ENCODE measurements at places on chromosomes 13 and 19.

DNA sequence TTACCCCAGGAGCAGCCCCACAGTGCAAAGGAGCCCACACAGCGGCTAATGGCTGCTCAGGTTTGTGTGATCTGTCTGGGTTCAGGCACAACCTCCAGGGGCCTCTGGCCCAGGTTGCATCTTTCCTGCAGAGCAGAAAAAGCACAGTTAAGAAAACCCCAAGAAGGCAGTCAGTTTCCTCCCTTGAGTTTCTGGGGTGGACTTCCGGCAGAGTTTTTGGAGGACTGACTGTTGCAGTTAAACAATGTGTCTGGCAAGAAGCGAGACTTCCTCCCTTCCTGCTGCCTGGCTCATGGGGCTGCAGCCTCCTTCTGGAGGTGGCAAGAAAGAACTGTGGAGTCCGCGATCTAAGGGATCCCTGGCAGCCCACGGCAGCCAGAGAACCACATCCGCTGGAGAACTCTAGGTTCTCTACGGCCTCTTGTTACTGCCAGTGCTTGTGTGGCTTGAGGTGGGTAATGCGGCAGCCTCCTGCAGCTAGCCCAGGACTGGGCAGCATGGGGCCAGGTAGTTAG is 114.4 kb downstream of the ZDHHC20 start:
- DNase-seq, result no peak

- peak; percentile 65 for DNase-seq
Observed at GRCh38 chr13:21435687-21436151, 23.4 kb downstream of the ZDHHC20 start.

GRCh38 chr13:40666933-40667621 is 636 bp upstream of the FOXO1 start:
- DNase-seq, result peak; percentile 36

DNA sequence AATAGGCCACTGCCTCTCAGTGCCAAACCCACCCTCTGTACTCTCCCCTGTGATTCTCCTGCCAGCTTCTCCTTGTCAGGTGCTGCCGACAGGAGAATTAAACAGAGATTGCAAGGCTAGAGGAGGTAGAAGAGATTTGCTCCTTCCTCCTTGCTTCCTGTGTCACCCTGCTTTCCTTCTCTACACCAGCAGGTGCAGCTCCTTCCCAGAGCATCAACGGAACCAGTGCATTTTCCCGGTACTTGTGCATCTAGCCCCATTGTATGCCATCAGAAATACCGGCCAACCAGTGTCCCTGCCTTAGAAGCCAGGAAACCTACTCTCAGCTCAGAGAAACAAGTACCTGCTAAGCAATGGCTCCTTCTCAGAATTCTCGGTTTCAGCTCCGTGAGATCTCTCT is 253.2 kb downstream of the SUCLA2 start:
- DNase-seq, result no peak

- DNase-seq, result no peak
Observed at GRCh38 chr19:16077984-16078758, 1.9 kb downstream of the TPM4 start.

- peak; percentile 94 for DNase-seq
Observed at GRCh38 chr19:17260842-17261325, 3.7 kb downstream of the USHBP1 start.

- no peak for DNase-seq
Observed at GRCh38 chr19:41537789-41538188, 38.2 kb upstream of the CEACAM21 start.

DNA sequence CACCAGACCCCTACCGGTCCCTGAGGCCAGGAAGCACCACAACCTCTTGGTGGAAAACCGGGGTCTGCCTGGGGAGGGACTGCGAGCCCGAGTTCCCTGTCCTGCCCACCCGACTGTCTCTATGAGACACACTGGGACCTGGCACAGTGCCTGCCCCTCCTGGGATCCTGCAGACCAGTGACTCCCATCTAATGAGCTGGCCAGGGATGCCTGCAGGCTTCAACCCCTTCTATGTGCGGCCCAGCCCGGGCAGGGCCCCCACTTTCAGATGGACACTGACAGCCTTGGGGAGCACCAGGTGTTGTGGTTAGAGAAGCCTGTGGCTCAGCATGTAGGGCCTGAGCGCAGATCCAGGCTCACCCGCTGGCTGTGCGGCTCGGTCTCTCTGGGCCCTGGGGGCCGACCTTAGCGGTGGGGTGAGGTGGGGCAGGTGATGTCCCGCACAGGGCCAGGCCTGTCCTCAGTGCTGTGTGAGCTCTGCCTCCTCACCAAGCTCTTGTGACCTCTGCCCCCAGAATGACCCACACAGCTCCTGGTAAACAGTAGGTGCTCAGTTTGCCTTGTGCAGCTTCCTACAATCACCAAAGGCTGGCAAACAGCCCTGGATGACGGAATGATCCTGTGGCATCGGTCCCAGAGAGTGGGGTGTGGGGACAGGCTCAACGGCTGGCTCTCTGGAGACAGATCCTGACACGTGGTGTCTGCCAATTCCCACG is 17.9 kb upstream of the CACTIN start:
- DNase-seq, result no peak

- peak; percentile 68 for DNase-seq
Observed at GRCh38 chr13:48492470-48493065, 40.3 kb downstream of the RCBTB2 start.

DNA sequence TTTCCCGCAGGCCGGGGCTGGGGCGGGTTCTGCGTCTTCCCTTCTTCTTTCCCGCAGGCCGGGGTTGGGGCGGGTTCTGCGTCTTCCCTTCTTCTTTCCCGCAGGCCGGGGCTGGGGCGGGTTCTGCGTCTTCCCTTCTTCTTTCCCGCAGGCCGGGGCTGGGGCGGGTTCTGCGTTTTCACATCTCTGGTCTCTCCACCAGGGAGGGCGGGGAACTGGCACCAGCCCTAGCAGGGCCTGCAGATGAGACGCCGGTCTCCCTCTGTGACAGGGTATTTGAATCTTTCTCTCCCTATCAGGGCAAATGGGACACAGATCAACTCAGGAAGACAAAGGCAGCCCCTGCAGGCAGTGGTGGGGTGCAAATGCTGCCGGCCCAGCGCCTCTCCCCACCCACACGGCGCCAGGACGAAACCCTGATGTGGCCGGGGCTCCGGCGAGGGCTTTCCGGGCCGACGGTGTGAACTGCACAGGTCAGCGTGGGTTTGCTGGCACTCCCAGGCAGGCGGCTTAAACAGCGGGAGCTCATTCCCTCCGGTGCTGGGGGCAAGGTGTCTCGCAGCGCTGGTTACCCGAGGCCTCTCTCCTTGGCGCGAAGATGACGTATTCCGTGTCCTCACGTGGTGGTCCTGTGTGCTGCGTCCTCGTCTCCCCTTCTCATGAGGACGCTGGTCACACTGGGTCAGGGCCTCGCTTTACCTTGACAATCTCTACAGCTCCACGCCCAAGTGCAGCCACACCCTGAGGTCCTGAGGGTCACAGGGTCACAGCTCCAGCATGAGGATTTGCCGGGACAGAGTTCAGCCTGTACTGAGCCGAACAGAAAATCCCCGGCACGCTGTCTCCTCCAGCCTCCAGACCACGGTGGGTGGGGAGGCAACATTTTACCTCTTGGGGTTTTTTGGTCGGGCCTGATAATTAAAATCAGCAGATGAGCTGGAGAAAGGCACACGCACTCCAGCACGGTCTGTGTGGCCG is 717 bp upstream of the C13orf46 start:
- DNase-seq, result no peak

DNA sequence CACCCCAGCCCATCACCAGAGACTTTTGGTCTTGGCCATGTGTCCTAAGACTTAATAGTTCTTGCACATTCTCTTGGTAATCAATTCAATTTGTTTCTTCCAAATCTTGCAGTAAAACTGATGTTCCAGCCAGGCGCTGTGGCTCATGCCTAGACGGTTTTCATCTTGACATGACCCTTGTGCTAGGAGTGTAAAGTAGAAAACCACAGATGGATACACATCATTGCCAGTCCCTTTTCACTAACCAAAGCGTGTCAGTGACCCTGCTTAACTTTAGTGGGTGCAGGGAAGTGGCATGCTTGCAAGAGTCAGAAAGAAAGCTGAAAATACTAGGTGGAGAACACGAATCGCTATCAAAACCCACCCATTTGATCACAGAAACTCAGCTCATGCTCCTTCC is 18.0 kb upstream of the CD70 start:
- peak; percentile 35 for DNase-seq

GRCh38 chr19:51018745-51019543 is 565 bp downstream of the KLK10 start:
- no peak for DNase-seq

- no peak for DNase-seq
Observed at GRCh38 chr13:26688286-26688685, 72.3 kb downstream of the GPR12 start.

DNA sequence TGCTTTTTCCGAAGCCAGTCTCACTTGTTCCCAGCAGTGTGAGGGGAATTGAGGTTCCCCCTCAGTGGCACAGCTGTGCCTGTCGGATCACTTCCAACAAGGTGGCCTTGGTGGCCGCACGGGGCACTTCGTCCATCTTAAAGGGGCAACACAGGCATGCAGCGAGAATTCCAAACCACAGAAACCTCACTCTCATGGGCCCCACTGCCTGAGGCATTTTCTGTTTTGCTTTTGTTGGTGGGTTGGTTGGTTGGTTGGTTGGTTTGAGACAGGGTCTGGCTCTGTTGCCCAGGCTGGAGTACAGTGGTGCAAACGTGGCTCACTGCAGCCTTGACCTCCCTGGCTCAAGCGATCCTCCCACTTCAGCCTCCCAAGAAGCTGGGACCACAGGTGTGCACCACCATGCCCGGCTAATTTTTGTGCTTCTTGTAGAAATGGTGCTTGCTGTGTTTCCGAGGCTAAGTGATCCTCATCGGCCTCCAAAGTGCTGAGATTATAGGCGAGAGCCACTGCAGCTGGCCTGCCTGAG is 3.7 kb upstream of the NDUFS7 start:
- DNase-seq, result no peak

- DNase-seq, result no peak
Observed at GRCh38 chr19:16031872-16032200, 44.5 kb upstream of the TPM4 start.

DNA sequence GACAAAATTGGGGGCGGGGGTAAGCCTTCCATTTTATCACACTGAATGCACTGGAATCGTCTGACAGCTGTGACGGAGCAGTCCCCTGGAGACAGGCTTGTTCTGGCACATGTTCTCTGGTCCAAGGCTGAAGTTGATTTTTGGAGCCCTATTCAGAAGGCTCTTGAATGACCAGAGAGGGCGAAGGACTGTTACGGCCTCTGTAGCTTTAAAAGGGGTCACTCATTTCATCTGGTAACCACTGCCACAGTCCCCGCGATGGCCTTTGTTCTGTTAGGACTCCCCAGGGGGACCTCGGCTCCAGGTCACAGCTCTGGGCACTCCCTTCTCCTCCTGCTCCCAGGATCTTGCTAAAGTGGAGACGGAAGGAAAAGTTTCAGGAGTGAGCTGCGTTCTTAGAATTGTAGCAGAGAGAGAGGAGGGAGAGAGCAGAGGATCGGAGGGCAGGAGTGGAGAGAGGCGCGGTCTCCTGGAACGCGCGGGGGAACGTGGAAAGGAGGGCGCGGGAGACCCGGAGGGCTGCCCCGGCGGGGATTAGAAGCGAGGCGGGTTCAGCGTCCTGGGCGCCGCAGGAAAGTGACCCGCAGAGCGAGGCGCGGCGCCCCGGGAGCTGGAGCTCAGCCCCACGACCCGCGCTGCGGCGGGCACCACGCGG is 134.3 kb upstream of the MYO16 start:
- DNase-seq, result no peak

DNA sequence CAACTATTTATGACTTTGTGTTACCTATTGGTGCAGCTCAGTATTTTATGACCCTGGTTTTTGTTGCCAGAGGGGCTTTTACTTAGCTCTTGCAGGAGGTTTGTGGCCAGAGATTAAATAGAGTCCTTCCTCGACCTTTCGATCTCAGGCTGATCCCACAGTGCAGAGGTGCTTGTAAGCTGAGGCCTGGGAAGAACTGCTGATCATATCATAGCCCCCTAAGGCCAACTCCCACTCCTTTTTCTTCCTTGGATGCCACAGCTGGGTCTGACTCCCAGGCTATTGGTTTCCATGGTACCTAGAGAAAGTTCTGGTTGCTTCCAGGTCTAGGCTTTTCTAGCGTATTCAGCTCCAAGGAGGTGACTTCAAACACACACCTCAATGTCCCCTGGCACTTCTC is 324.9 kb downstream of the FOXO1 start:
- DNase-seq, result no peak

GRCh38 chr13:41311406-41312175 is 524 bp downstream of the NAA16 start:
- DNase-seq, result peak; percentile 56
